ENCODE measurements at places on chromosomes 13 and 19.
A peak's percentile ranks its signal among the peaks of the same experiment; 100 is the strongest.

DNA sequence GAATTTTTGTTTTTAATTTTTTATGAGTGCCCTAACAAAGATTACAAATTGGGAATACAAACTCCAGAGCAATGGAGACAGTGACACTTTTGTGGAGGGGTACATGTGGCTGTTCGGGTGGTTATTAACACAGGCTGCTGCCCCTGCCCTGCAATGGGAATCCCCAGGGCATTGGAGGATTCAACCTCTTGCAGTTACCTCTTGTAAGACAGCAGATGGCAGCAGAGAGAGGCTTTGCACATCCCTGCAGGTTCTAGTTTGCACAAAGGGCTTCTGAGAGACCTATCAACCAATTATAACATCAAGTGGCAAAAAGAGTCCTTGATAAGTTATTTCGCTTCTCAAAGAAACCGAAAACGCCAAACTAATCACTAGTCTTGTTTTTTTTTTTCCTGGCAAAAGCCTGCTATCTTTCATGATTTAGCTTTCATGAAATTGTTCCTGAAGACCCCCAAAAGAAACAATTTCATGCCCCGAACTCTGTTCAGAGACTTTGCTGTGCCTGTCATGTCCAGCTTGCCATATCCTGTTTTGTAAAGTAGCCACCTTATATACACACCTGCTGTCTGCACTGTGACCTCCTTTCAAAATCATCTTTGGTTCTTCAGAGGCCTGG is 10.4 kb downstream of the GJB2 start:
- DNase-seq, result peak; percentile 35

- no peak for DNase-seq
Measured at GRCh38 chr13:75226733-75227435, 255.1 kb downstream of the TBC1D4 start.

GRCh38 chr19:29417048-29417447 is 108.7 kb upstream of the VSTM2B start:
- DNase-seq, result no peak

GRCh38 chr13:95858286-95859075 is 181.5 kb downstream of the DNAJC3 start:
- no peak for DNase-seq

DNA sequence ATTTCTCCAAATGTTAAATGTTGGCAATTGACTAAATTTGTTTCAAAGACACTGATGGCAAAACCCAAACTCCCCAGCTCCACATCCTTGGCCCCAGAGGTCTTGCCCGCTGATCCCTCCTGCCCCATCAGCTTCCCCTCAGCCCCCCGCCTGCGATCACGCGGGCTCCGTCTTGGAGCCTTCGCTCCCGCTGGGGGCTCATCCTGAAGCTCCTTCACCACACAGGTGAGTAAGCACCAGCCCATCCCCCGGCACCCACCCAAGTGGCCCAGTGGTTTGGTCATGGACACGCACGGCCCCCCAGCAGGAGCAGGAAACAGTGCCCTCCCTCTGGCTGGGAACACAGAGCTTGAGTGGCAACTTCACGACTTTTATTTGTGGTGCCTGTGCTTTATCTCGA is 14.9 kb downstream of the EPS8L1 start:
- no peak for DNase-seq

- DNase-seq, result no peak
Measured at GRCh38 chr13:31968473-31968872, 63.1 kb upstream of the FRY start.

DNA sequence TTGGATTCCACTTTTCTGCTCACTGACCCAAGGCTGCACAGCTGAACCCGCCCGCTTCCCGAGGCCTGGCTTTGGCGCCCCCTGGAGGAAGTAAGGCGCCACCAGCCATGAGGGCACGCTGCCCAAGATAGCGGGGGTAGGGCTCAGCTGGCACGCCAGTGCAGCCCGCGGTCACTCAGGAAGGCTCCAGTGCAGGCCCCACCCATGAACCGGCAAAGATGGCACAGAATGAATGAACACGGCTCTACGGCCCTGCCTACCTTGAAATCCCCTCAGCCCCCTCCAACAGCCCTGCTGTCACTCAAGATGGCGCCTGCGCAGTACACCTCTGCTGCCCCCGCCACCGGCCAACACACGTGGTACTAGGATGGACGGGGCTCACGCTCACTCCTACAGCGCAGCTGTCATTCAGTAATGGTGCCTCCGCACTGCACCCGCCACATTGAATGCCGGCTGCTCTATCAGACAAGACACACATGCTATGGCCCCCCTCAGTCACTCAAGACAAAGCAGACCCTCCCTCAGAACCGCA is 3.0 kb downstream of the PEG3 start:
- DNase-seq, result no peak

DNA sequence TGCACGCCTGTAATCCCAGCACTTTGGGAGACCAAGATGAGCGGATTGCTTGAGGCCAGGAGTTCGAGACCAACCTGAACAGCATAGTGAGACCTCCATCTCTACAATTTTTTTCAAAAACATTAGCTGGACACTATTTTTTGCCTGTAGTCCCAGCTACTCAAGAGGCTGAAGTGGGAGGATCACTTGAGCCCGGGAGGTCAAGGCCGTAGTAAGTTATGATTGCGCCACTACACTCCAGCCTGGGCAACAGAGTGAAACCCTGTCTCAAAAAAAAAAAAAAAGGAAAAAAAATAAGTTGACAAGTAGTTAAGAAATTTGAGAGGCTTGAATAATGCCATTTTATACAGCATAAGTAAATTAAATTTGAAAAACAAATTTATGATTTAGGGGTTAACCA is 330.6 kb downstream of the MYO16 start:
- no peak for DNase-seq

DNA sequence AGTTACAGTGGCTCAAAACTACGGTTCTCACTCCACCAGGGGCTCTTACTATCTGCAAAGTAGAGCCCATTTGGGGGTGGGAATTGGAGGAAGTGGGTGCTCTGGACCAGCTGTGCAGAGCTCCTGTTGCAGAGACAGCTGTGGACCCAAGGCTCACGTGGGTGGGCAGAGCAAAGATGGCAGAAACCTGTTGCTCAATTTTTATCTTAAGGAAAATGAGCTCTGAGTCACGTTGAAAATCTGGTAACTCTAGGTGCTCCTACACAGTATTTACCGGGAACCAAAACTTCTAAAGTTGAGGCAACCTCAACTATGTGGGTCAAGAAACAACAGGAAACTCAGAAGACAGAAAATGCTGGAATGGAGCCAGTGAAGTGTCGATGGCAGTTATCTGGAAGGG is 30.2 kb upstream of the SLC15A1 start:
- DNase-seq, result no peak

DNA sequence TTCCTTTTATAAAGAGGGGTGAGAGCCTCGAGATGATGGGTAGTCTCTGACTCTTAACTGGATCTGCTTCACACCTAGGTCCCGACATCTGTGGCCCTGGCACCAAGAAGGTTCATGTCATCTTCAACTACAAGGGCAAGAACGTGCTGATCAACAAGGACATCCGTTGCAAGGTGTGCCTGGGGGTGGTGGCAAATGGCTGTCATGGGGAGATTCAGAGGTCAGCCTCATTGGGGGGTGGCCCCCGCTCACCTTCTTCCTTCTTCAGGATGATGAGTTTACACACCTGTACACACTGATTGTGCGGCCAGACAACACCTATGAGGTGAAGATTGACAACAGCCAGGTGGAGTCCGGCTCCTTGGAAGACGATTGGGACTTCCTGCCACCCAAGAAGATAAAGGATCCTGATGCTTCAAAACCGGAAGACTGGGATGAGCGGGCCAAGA is 1.6 kb downstream of the CALR start:
- DNase-seq, result no peak

DNA sequence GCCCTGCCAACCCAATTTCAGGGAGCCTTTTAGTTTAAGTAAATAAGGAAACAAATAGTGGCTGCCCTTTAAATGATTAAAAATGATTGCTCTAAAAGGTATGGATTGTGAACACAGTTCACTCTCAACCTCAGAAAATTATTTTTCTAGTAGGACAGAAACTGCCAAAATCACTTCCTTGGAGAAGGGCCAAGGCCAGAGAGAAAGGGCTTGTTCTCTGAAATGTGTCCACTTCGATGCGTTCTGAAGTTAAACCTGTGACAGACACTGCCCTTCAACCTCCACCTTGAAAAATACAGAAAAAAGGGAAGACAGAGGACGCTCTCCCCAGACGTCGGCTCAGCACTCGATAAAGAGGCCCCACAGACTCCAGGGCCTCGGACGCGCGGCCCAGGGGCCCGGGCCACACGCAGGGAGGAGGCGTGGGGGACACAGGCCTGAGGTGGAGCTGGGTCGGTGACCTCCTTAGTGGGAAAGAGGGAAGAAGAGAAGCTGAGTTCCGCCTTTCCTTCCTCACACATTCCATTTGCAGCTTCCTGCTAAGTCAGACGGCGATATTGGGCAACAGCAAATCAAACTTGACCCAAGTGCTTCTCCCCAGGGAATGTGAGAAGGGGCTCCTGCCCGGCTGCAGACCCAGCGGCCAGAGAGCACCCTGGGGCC is 63.6 kb downstream of the RASA3 start:
- DNase-seq, result no peak

DNA sequence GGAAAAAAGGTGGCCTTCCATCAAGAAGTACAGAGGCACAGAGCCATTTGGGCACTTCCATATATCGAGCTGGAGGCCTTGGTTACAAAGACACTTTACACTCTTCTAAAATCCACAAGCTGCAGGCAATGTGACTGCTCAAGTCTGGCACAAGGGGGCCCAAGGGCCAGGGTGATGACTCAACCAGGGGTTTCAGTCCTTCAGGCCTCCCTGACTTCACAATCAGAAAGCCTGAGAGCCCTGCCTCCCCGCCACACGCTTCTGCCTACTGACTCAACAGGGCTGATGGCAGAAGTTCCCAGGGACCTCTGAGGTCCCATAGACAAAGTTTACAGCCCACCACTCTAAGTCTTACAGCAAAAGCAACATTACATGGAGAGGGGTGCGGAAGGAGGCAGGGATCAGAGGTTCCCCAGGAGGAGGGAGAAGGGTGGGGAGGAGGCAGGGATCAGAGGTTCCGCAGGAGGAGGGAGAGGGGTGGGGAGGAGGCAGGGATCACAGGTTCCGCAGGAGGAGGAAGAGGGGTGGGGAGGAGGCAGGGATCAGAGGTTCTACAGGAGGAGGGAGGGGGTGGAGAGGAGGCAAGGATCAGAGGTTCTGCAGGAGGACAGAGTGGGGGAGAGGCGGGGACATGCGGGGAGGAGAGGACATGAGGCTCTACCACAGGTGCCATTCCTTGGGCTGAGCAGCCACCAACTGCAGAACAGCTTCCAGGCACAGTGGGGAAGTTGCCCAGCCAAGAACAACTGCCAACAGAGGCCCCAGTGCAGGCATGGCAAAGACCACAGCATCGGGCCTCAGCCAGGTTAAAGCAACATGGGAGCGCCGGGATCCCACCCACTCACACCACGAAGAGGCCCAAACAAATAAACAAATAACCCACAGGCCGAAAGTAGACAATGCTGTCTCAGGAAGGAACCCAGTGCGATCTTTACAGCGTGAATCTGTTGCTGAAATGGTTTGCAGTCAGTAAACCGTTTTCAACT is 52.0 kb downstream of the SLC7A1 start:
- DNase-seq, result no peak

- peak; percentile 36 for DNase-seq
Measured at GRCh38 chr19:3585301-3586126, at the start of gene GIPC3. Gene GIPC3, plus strand, starts transcription at chr19:3585478. Its CDS starts 120 bp downstream, at chr19:3585598.

DNA sequence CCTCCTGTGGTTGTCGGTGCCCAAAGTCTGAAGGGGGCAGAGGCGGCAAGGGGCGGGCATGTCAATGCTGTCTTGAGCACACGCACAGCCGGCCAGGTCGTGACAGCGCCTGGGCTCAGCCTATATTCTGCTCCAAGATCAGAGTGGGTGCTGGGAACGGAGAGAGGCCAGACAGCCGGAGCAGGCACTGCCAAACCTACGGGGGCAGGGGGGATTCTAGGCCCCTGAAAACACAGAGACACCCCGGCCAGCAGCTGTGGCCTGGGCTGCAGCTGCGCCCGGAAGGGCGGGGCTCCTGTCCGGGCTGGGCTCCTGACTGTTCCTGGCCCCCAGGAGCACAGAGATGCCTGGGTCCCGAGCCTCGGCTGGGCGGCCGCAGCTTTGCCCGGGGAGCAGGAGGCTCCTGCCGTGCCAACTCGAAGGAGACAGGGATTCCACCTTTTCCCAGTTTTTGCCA is 2662.9 kb upstream of the PCDH20 start:
- DNase-seq, result no peak

DNA sequence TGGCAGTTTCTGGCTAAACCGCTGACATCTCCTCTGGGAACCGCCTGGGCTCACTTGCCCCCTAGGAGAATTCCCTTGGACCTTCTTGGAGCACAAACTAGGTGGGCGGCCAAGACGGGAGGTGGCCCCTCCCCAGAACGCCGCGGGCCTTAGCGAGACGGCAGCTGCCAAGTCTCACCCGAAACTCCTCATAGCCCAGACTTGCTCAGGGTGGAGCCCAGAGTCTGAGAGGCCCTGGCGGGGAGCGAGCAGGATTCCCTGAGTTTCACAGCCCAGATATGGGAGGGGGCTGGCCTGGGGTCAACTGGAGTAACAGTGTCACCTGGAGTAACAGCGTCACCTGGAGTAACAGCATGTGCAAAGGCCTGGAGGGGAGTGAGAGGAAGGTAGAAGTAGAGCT is 10.1 kb downstream of the TINCR start:
- DNase-seq, result no peak

DNA sequence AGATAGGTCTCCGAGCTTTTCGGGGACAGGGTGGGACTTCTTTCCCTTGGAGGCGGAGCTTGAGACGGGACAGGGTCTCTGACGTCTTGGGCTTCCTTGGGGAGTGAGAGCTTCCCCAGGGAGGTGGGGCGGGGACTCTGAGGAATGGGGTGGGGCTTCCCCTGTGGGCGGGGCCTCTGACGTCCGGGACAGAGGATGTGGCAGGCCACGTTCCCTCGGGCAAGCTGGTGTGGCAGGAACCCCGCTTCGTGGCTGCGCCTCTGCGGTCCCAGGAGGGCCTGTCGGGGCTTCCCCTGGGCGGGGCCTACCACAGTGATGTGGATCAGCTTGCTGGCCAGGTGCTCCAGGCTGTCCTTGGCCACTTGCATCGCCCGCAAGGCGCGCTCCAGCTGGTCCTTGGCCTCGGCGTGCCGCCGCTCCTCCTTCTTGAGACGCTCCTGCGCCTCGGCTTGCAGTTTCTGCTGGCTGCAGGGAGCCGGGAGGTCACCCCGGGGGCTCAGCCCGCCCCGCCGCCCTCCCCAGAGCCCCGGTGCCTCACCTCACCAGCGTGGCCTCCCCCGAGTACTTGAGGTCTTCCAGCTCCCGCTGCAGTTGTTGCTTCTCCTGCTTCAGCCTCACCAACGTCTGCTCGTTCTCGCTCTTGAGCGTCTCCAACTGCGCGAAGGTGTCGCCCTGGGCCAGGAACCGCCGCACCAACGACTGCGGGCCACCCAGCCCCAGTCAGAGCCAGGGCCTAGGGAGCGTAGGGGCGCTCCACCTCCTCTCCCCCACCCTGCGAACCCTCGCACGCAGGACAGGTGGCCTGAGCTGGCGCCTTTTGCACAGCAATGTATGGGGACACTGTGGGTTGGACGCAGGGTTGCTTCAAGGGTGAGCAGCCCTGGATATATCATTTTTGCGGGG is 3.3 kb upstream of the RGL3 start:
- DNase-seq, result peak; percentile 59

Measured in activated T-cell treated with anti-CD3 and anti-CD28 coated beads, Interleukin-2, amount 50 U/mL, for 1 hour (primary cell).